B cell (primary cell): ENCODE measurements at places on chromosomes 7 and 10.
A peak's percentile ranks its signal among the peaks of the same experiment; 100 is the strongest.

DNA sequence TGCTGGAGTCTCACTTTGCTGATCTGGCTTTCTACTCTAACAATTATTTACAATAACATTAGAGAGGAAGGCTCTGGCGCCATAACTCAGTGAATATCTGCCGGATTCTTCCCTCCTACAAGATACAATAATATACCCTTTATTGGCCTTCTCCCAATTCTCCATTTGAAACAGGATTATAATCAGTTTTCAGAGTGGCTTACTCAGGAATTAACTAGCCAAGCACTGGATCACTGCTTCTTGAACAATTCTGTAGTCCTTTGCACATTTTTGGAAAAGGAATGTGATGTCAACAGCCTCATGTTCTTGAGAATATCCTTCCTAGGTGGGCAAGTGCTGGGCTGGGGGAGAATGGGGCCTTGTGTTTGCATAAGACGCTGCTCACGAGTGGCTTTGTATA lies 125.9 kb downstream of the HIPK2 start:
- H3K27ac ChIP-seq = no peak overlapping the region
- H3K27me3 ChIP-seq = no peaks in the 10 kb centered on the region
- DNase-seq = no peak
- no peak overlapping the region for H3K4me3 ChIP-seq

GRCh38 chr7:98369726-98370125 lies 31.2 kb downstream of the BAIAP2L1 start:
- no peaks in the 10 kb centered on the region for H3K4me1 ChIP-seq
- no peaks in the 10 kb centered on the region for H3K36me3 ChIP-seq
- no peak overlapping the region for H3K4me3 ChIP-seq
- no peaks in the 10 kb centered on the region for H3K27me3 ChIP-seq
- no peak overlapping the region for H3K27ac ChIP-seq

- H3K27ac ChIP-seq = peak overlapping the region; percentile 95
- H3K27me3 ChIP-seq = peaks cover 3% of the 10 kb centered on the region
- DNase-seq = peak; percentile 83
- peaks cover 9% of the 10 kb centered on the region for H3K4me1 ChIP-seq
These were observed 35.2 kb upstream of the EBLN1 start for GRCh38 chr10:22252801-22253579.

DNA sequence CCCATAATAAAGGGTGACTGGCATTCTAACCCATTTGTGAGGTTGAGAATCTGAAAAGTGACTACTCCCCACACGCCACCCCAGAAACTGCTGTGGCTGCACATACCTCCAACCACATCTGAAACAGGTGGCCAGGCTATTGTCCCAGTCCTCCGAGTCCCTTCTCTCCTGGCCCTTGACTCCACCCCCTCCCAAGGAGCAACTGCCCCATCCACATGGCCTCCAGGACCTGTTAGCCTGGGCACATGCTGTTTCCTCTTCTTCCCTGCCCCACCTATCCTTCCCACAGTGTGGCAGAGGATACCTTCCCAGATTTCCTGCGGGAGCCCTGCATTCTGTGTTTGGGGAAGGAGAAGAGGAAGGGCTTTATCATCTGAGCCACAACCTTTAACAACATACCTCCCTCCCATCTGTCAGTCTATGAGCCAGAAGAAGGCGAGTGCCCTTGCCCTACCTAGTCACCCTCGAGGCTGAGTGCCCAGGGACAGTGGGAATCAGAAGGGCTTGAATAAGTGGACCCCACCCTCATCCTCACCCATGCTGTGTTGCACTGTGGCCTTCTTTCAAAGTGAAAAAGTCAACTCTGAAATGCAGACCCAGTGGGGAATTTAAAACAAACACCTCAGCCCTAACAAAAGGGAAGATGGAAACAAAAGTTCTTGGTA lies 11.9 kb downstream of the STEAP1B start:
- no peaks in the 10 kb centered on the region for H3K4me1 ChIP-seq
- no peak overlapping the region for H3K27ac ChIP-seq
- no peak for DNase-seq
- no peaks in the 10 kb centered on the region for H3K27me3 ChIP-seq

DNA sequence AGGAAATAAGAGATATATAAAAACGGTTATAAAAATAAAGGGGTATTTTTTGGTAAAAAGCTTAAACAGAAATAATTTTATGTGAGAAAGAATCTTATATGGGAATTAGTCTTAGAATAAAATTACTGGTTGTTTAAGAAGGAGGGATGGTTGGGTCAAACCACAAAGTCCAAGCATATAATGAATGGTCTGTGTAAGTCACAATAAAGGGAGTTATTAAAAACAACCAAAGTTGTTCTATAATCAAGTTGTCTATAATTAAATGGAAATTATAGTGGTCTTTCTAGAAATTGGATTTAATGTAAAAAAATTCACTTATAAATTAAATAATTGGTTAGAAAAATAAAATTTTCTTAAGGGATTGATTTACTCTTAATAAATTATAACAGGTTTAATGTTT lies 304.8 kb downstream of the POM121L12 start:
- no peaks in the 10 kb centered on the region for H3K36me3 ChIP-seq
- no peak overlapping the region for H3K27ac ChIP-seq
- DNase-seq = no peak
- H3K27me3 ChIP-seq = no peaks in the 10 kb centered on the region
- no peaks in the 10 kb centered on the region for H3K4me1 ChIP-seq
- no peak overlapping the region for H3K4me3 ChIP-seq

GRCh38 chr10:133087679-133088178 lies at the start of gene ADGRA1:
Gene ADGRA1, plus strand, starts transcription at chr10:133087924. Its CDS starts 986 bp downstream, at chr10:133088910.
- no peak for DNase-seq
- no peak within 1 kb of the TSS for H3K4me3 ChIP-seq
- no peaks in the 10 kb centered on the region for H3K4me1 ChIP-seq
- H3K27me3 ChIP-seq = no peaks in the 10 kb centered on the region

GRCh38 chr10:122124342-122124741 lies 135.4 kb downstream of the TACC2 start:
- H3K4me1 ChIP-seq = no peaks in the 10 kb centered on the region
- DNase-seq = no peak
- H3K4me3 ChIP-seq = no peak overlapping the region
- H3K27ac ChIP-seq = no peak overlapping the region
- H3K27me3 ChIP-seq = no peaks in the 10 kb centered on the region

GRCh38 chr10:47181052-47181849 lies 118.7 kb upstream of the GDF10 start:
- no peak for DNase-seq
- no peak overlapping the region for H3K4me3 ChIP-seq
- H3K27ac ChIP-seq = no peak overlapping the region
- no peaks in the 10 kb centered on the region for H3K4me1 ChIP-seq
- no peaks in the 10 kb centered on the region for H3K36me3 ChIP-seq
- no peaks in the 10 kb centered on the region for H3K27me3 ChIP-seq

DNA sequence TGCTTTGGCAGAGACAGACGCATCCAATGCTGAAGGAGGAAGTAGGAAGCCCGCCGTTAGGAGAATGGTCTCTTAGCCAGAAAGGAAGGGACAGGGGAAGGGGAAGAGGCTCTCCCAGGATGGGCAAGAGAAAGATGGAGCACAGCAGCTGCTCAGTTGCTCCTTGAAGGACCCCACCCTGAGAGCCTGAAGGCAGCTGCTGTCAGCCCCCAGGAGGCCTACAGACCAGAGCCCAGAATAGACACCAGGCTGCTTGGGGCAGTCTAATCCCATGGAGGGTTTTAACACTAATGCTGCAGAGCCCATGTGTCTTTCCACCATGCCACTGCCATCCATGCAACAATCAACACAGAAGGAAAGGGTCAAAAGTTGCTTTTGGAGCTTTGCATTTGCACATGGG lies 3.5 kb upstream of the C7orf33 start:
- no peak overlapping the region for H3K4me3 ChIP-seq
- no peaks in the 10 kb centered on the region for H3K36me3 ChIP-seq
- no peak for DNase-seq
- no peak overlapping the region for H3K27ac ChIP-seq
- no peaks in the 10 kb centered on the region for H3K4me1 ChIP-seq

GRCh38 chr7:130356876-130357611 lies 12.4 kb downstream of the CPA5 start:
- no peaks in the 10 kb centered on the region for H3K36me3 ChIP-seq
- no peaks in the 10 kb centered on the region for H3K4me1 ChIP-seq

- no peaks in the 10 kb centered on the region for H3K4me1 ChIP-seq
- no peaks in the 10 kb centered on the region for H3K27me3 ChIP-seq
- H3K27ac ChIP-seq = no peak overlapping the region
- no peak overlapping the region for H3K4me3 ChIP-seq
- H3K36me3 ChIP-seq = no peaks in the 10 kb centered on the region
These were observed 37.0 kb upstream of the GOT1 start for GRCh38 chr10:99467236-99467999.

GRCh38 chr10:128152741-128153580 lies 26.7 kb upstream of the MKI67 start:
- H3K4me1 ChIP-seq = peaks cover 12% of the 10 kb centered on the region
- H3K36me3 ChIP-seq = no peaks in the 10 kb centered on the region
- no peak overlapping the region for H3K4me3 ChIP-seq
- no peaks in the 10 kb centered on the region for H3K27me3 ChIP-seq
- no peak overlapping the region for H3K27ac ChIP-seq

- no peak overlapping the region for H3K27ac ChIP-seq
- H3K27me3 ChIP-seq = no peaks in the 10 kb centered on the region
- no peaks in the 10 kb centered on the region for H3K4me1 ChIP-seq
- no peak for DNase-seq
- H3K4me3 ChIP-seq = no peak overlapping the region
These were observed 78.9 kb upstream of the NXPH1 start for GRCh38 chr7:8354503-8354902.

- no peak for DNase-seq
- H3K36me3 ChIP-seq = no peaks in the 10 kb centered on the region
- no peaks in the 10 kb centered on the region for H3K4me1 ChIP-seq
- H3K4me3 ChIP-seq = no peak overlapping the region
- no peaks in the 10 kb centered on the region for H3K27me3 ChIP-seq
- no peak overlapping the region for H3K27ac ChIP-seq
These were observed 591.0 kb upstream of the PFKP start for GRCh38 chr10:2476218-2476811.

DNA sequence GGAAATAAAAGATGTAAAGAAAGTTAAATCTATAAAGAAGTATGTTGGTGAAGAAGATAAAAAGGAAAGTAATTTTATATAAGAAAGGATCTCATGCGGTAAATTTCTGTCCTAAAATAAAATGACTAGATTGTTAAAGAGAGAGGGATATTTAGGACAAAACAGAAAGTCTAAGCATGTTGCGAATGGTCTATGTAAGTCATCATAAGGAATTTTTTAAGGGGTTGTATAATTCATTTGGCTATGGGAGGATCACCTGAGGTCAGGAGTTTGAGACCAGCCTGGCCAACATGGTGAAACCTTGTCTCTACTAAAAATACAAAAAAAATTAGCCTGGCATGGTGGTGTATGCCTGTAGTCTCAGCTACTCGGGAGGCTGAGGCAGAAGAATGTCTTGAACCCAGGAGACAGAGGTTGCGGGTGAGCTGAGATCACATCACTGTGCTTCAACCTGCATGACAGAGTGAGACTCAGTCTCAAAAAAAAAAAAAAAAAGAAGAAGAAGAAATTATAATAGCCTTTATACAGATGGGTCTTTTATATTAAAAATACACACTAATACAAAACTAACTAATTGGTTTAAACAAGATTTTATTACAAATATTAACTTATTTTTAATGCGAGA lies 294.3 kb downstream of the MAGI2 start:
- DNase-seq = no peak
- H3K4me1 ChIP-seq = no peaks in the 10 kb centered on the region
- no peaks in the 10 kb centered on the region for H3K27me3 ChIP-seq
- H3K4me3 ChIP-seq = no peak overlapping the region
- H3K27ac ChIP-seq = no peak overlapping the region

DNA sequence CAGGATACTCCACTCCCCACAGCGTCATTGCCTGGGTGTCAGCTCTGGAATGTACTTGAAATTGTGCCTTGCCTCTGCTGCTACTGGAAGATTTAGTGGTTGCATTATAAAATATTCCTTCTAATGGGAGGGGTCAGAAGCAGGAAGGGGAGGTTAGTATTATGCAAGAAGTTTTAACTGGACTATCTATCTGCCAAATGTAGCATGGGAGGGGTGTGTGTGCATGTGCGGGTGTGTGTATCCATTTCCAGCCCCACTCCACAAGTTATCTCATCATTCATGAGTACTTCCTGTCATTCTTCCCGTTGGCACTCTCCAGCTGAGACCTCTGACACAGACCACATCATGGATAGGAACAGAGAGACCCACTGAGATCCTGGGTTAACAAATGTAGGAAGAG lies 13.4 kb downstream of the MBL2 start:
- H3K36me3 ChIP-seq = no peaks in the 10 kb centered on the region
- H3K4me3 ChIP-seq = no peak overlapping the region
- H3K27me3 ChIP-seq = no peaks in the 10 kb centered on the region
- H3K4me1 ChIP-seq = no peaks in the 10 kb centered on the region
- H3K27ac ChIP-seq = no peak overlapping the region
- no peak for DNase-seq

GRCh38 chr7:2968176-2968575 lies 75.5 kb downstream of the CARD11 start:
- peaks cover 25% of the 10 kb centered on the region for H3K4me1 ChIP-seq
- DNase-seq = no peak
- H3K36me3 ChIP-seq = peaks cover 1% of the 10 kb centered on the region
- no peak overlapping the region for H3K4me3 ChIP-seq
- no peaks in the 10 kb centered on the region for H3K27me3 ChIP-seq

- H3K36me3 ChIP-seq = no peaks in the 10 kb centered on the region
- DNase-seq = no peak
These were observed 30.4 kb downstream of the AMPH start for GRCh38 chr7:38600741-38601140.

- H3K4me3 ChIP-seq = no peak overlapping the region
- no peaks in the 10 kb centered on the region for H3K36me3 ChIP-seq
- no peaks in the 10 kb centered on the region for H3K27me3 ChIP-seq
- no peak for DNase-seq
- H3K27ac ChIP-seq = peak overlapping the region; percentile 30
These were observed 128.8 kb upstream of the GPR26 start for GRCh38 chr10:123537188-123537961.

DNA sequence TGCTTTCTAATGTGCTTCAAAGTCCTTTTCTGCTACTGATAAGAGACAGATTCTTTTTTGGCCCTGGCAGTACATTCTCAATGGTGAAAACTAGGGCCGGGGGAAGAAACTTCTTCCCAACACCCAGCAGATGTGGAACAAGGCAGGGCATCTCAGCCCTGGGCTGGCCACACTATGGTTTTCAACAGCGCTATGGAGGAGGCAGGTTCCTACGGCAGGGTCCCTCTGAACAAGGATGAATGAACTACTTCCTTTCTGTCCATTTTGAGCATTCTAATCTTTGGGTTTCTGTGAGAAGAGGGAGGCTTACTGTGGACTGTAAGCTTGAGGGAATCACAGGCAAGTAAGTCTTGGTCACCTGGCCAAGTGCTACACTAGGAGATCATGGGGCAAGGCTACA lies 78.7 kb downstream of the VSTM4 start:
- no peak overlapping the region for H3K27ac ChIP-seq
- no peaks in the 10 kb centered on the region for H3K4me1 ChIP-seq
- no peaks in the 10 kb centered on the region for H3K36me3 ChIP-seq
- DNase-seq = no peak

- H3K27ac ChIP-seq = no peak overlapping the region
- H3K4me3 ChIP-seq = no peak overlapping the region
- DNase-seq = no peak
- no peaks in the 10 kb centered on the region for H3K4me1 ChIP-seq
- H3K36me3 ChIP-seq = no peaks in the 10 kb centered on the region
- no peaks in the 10 kb centered on the region for H3K27me3 ChIP-seq
These were observed 138.3 kb downstream of the LRRN3 start for GRCh38 chr7:111229181-111229740.

- H3K4me3 ChIP-seq = no peak overlapping the region
- H3K4me1 ChIP-seq = peaks cover 14% of the 10 kb centered on the region
- no peak overlapping the region for H3K27ac ChIP-seq
- DNase-seq = no peak
- no peaks in the 10 kb centered on the region for H3K27me3 ChIP-seq
- H3K36me3 ChIP-seq = no peaks in the 10 kb centered on the region
These were observed 24.6 kb upstream of the KDM7A start for GRCh38 chr7:140201393-140201792.
